ENCODE measurements at places on chromosomes 5 and 9.

DNA sequence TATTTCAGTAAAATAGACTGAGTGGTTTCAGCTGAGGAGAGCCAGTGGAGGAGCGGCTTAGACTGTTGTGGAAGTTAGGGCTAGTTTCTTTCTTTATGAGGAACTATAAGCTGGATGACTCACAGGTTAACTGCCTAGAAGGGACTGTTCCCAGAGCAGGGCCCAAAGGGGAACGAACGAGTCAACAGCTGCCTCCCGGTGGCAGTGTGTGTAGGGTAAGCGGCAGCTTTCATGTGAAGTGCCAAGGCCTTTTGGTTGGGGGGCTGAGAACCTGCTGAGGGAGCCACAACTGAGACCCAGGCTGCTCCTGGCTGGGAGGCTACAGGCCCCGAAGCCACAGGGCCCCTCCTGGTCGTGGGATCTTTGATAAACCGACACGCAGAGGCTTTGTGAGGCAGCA is 7.0 kb downstream of the SQSTM1 start:
- DNase-seq = no peak

GRCh38 chr9:3398232-3398648 is 127.6 kb downstream of the RFX3 start:
- no peak for DNase-seq

GRCh38 chr5:36664766-36665165 is 58.4 kb downstream of the SLC1A3 start:
- DNase-seq = no peak

- no peak for DNase-seq
Observed at GRCh38 chr5:179321206-179321987, 23.9 kb downstream of the ADAMTS2 start.

GRCh38 chr5:151574444-151574996 is 16.6 kb downstream of the FAT2 start:
- no peak for DNase-seq

GRCh38 chr9:127912882-127913281 is 4.0 kb downstream of the ST6GALNAC4 start:
- no peak for DNase-seq

- no peak for DNase-seq
Observed at GRCh38 chr9:136726631-136727191, 14.3 kb downstream of the DIPK1B start.

Measured in left ventricle myocardium inferior (tissue), 1 donor.